ENCODE measurements at places on chromosomes 16 and 17.

DNA sequence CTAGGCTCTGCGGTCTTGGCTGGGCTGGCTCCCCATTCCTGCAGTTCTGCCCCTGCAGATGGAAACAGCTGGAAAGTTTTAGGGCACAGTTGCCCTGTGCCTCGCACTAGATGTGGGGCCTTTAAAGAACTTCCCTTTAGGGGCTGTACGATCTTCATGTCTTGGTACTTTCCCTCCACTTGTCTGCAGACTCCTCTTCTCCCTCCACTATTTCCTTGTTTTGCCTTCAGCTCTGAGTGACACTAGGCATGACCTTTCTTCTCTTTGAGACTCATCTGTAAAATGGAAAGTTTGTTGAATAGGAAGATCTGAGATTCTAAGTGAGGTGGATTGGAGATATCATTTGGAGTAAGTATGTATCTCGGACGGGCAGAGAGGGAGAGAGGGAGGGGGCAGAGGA lies 6.3 kb upstream of the TAC4 start:
- DNase-seq = no peak

DNA sequence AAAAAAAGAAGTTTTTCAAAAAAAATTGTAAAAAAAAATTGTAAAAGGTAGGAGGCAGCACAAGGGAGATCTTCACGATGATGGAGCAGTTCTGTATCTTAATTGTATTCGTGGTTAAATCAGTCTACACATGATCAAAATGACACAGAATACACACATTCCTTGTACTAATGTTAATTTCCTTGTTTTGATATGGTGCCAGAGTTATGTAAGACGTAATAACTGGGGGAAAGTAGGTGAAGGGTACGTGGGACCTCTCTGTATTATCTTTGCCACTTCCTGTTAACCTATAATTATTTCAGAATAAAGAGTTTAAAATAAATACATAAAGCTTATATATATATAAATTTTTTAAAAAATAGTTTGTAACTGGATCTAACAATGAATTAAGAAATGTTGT lies 36.8 kb downstream of the HELZ start:
- DNase-seq = no peak

GRCh38 chr16:81601601-81602255 lies 157.1 kb downstream of the CMIP start:
- DNase-seq = no peak

- DNase-seq = no peak
These were observed 17.6 kb upstream of the NKD1 start for GRCh38 chr16:50530277-50531236.

DNA sequence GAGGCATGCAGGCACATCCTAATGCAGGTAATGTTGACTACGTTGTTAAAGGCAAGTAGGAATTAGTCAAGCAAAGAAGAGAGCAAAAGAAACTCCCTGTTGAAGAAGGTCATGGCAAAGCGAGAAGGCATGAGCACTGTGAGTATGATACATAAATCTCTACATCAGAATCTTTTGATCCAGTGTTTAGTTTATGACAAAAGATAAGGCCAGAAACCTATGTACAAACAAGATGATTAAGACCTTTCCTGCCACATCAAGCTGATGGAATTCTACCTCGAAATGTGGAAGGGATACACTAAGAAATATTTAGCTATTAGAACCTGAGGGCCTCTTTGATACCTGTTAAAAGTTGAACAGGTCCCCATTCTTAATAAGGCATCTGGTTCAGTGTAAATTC lies 20.2 kb downstream of the SYCE1L start:
- no peak for DNase-seq

DNA sequence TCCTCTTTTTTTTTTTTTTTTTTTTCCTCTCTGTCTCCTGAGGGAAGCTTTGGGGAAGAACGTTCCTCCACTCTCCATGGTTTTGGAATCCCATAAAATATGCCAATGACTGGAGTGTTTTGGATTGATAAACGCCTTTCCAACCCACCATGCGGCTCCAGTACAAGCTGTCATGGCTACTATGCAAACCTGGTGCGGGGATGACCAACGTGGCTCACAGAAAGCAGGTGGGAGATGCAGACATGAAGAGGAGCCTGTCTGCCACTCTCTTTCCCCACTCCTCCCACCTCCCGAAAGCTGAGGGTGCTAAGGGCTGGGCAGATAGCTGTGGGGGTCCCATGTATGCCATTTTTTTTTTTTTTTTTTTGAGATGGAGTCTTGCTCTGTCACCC lies 69.9 kb upstream of the SEC14L1 start:
- no peak for DNase-seq

DNA sequence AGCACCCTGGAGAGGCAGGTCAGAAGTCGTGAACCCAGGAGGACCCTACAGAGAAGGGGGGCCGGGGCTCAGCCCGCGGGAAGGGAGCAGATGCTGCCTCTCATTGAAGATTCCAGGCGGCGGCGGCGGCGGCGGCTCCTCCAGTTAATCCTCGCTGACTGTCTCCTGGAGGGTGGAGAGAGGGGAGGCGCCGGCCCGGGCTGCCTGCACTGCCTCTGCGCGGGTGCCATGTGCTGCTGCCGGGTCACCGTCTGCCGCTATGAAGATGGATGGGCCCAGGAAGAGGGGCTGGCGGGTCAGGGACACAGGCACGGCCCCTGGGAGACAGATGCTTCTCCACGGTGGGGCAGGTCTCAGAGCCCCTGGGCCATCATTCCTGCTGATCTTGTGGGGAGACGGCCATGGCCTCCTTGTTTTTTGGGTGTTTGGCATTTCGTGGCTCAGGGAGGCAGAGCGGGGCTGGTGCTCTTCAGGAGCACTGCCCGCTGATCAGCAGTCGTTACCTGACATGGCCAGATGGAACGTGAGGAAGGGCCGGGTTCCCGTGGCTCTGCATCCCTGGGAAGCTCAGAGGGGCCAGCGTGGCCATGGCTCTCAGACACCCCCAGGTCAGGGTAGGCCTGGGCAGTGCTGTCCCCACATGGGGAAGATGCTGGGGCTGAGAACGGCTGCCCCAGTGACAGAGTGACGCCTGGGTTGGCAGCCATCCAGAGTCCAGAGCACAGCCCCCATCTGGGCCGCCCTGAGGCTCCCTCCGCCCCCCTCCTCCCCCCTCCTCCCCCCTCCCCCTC lies 36.1 kb downstream of the GINS2 start:
- DNase-seq = no peak

DNA sequence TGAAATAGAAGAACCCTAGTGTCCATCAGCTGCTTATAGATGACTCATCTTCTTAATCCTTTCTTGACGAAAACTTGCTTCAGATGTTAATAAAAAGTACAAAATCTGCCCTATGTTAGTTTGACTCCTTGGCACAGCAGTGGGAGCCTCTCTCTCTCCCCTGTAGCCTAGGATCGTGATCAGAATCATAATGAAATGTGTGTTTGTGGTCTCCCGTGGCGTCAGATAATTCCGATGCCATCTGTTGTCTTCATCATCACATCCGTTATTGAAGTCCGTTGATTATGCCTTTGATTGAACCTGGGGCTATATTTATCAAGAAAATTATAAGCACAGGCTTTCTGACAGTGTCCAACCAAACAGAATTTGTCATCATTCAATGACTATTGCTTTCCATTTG lies 102.5 kb downstream of the BMERB1 start:
- DNase-seq = no peak

DNA sequence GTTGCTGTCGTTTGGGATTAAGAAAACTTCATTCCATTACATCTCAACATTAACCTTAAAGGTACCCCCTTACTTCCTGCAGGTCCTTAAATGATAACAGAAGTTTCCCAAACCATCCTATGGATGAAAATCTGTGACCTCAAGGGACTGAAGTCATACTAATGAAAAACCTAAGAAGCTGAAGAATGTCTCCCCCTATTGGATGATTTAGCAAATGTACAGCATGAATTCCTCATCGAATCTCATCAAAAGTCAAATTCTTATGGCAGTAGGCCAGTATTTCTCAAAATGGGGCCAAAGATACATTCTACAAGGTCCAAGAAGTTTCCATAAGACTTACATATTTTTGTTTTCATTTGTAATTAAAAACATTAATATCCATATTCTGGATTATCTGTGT lies 13.5 kb downstream of the SCO1 start:
- no peak for DNase-seq

DNA sequence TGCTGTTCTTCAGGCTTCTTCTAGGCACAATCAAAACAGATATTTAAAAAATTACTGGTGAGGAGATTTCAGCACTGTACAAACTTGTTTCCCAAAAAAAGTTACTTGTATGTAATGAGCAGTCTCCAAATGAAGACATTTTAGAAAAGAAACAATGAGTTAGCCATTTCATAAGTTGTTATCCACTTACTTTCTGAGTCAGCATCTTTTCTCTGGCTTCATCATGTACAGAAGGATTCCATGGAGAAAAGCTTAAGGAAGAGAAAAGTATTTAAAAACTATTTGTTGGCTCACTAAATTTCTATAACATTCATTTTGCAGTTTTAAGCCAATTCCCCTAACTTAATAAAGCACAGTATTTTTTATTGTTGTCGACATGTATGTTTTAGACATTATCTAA lies 10.5 kb downstream of the AKTIP start:
- no peak for DNase-seq

GRCh38 chr17:16906680-16907079 lies 65.2 kb downstream of the TNFRSF13B start:
- DNase-seq = no peak

DNA sequence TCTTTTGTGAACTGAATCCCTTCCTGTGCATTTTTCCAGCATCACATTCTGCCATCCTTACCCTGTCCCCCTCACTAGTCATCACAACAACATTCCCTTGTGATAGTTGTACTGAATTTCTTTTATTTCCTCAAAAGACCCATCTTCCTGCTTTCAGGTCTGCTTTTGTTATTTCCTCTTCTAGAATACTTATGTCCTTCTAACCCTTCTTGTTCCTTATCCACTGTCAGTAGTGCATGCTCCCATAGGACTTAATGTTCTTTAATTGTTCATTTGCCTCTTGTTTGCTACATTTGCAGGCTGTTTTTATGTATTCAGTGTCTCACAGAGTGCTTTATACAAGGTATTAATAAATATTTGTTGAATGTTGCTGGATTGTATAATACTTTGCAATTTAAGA lies 73.0 kb downstream of the BCAS3 start:
- no peak for DNase-seq

- DNase-seq = no peak
These were observed 100.5 kb downstream of the XYLT1 start for GRCh38 chr16:17370223-17370707.

DNA sequence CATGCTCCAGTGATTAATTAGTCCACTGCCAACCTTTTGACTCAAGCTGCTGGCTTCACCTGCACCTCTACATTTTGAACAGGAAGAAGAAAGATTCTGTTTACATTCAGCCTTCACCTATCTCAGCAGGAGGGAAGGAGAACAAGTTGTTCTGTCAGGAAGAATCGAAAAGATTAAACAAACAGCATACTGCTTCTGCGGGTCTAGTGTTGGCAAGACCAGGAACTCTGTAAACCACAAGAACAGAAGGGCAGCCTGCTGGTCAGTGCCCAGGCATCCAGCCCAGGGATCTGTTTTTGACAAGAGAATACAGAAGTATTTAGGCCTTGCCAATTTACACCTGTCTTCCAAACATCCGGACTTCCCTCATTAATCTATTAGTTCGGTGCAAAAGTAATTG lies 189.7 kb downstream of the CHD9NB start:
- DNase-seq = no peak

DNA sequence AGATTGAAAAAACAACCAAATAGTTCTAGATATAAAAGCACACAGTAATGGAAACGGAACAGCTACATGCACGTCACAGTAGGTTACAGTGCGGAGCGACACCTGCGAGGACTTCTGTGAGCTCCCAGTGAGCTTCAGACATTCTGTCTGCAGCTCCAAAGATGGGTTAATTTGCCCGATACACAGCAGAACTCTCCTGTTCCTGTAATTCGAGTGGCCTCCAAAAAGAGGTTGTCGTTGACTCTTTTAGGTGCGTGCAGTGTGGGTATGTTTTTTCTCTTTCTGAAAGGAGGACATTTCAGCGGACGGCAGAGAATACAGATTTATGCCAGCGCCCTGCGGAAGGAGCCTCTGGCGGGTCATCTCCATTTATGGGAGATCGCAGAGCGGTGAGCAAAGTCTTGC lies 2.9 kb downstream of the OR1F1 start:
- no peak for DNase-seq

GRCh38 chr17:15654886-15655561 lies 29.1 kb downstream of the TRIM16 start:
- no peak for DNase-seq

- DNase-seq = no peak
These were observed 15.4 kb downstream of the KCNJ2 start for GRCh38 chr17:70184770-70185169.

DNA sequence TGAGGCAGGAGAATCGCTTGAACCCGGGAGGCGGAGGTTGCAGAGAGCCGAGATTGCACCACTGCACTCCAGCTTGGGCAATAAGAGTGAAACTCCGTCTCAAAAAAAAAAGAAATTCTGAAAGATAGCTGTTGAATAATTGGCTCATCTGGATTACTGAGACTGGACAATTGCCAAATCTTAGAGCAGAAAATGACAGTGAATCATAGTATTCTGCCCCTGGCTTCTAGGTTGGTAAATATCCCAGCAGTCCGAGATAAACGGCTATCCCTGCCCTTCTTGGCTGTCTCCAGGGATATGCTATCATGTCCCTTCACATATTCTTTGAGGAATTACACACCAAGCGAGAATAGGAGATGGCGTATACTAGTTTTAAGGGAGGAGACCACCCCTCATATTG lies 35.5 kb upstream of the METTL16 start:
- no peak for DNase-seq

- DNase-seq = no peak
These were observed 83.0 kb downstream of the SHISA6 start for GRCh38 chr17:11324021-11324420.

DNA sequence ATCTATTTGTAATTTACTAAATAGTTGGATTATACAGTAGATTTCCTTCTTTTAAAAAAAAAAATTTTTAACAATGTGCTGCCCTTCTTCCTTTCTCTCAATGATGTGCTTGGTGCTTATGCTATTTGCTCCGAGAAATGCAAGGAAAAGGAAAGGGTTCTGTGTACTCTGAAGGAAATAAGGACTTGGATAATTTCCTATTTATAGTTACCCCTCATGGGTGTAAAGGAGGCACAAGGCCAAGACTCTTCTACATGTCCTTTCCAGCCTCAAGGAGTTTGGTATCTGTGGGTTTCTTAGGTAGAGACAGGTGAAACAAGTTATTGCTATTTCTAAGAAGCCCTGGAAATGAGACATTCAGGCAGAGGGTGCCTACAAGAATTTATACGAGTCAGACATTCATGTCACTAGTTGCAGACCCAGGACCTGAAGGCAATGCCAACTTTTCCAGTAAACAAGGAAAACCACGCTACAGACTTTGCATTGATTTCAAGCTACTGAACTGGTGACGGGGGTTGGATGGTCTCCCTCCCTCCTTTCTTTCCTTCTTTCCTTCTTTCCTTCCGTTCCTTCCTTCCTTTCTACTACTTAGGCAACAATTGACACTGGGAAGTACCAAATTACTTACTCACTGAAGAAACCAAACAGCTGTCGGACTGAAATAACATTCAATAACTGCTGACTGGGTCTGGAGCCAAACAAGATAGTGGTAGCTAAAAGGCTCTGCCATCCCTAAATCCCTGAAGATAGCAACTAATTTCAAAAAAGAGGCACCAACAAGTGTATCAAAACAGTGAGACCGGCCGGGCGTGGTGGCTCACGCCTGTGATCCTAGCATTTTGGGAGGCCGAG lies 33.8 kb upstream of the GHDC start:
- no peak for DNase-seq

Data from stimulated activated CD4-positive, alpha-beta T cell treated with anti-CD3 and anti-CD28 coated beads, Interleukin-15, amount 100 ng/mL, for 1 hour (primary cell).